ENCODE measurements at places on chromosomes 1 and 21.

GRCh38 chr1:226181996-226182714 is 4.4 kb downstream of the ACBD3 start:
- no peak for DNase-seq

DNA sequence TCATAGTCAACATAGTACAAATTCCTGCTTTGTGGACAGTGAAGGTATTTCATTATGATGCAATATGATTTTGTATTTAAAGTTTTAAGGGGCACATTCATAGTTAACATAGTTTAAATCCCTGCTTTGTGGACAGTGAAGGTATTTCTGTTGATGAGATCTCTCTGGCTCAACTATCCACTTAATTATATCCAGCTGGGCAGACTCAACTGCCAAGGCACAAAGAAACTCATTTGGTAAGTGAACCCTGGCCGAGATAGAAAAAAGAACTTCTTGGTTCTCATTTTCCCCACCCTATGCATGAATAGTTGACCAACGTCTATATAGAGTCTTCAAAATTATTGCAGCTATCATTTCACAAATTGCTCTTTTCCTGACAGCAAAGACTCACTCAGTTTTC is 1194.6 kb downstream of the NCAM2 start:
- no peak for DNase-seq

GRCh38 chr1:115729756-115730155 is 38.8 kb downstream of the CASQ2 start:
- DNase-seq, result no peak

DNA sequence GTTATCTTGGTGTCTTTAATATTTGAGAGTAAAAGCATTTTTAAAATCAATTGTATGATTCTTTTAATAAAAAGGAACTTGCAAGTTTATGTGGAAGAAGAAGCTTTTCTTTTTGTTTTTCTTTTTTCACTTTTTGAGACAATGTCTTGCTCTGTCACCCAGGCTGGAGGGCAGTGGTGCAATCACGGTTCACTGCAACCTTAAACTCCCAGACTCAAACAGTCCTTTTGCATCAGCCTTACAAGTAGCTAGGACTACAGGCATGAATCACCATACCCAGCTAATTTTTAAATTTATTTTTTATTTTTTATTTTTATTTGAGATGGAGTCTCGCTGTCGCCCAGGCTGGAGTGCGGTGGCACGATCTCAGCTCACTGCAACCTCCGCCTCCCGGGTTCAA is 34.1 kb downstream of the CMPK1 start:
- no peak for DNase-seq

GRCh38 chr1:42945164-42945563 is 13.5 kb downstream of the SLC2A1 start:
- no peak for DNase-seq

GRCh38 chr1:157844089-157844830 is 2.7 kb upstream of the CD5L start:
- no peak for DNase-seq

DNA sequence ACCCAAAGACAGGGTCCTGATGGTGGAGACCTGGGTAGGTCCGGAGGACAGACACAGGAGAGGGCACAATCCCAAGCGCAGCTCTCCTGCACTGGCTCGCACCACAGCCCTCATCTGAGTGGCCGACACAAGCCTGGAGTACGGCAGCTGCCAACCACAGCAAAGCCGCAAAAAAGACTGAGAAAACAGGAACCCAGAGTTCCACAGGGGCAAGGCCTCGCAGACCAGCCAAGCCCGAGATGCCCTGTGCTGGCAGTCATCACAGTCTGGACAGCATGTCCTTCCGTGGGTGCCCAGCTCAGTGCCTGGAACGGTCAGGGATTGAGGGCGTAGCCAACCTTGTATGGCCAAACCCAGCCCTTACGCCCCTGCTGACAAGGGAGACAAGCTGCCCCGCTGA is 11.4 kb downstream of the ZBTB48 start:
- no peak for DNase-seq

GRCh38 chr1:63173161-63173560 is 149.2 kb upstream of the FOXD3 start:
- no peak for DNase-seq

- no peak for DNase-seq
Measured at GRCh38 chr21:40324389-40324788, 457.2 kb downstream of the PCP4 start.

GRCh38 chr1:3717041-3717714 is 35.1 kb upstream of the CCDC27 start:
- no peak for DNase-seq

DNA sequence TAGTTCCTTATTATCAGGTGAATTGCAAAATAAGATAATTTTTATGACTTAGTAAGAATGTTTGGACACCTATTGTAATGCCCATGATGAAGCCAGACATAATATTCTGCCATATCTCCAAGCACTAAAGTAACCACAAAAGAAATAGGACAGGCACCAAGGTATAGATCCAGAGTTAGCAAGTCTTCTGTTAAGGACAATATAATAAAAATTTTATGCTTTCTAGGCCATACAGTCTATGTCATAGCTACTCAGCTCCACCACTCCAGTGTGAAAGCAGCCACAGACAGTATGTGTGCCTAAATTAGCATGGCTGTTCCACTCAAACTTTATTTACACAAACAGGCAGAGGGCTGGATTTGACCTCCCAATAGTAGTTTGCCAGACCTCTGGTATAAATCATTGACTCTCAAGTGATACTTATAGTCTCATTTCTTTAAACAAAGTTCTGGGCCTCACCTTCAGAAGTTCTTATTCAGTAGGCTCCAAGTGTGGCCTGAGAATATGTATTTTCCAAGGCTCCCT is 88.3 kb downstream of the SCMH1 start:
- no peak for DNase-seq

GRCh38 chr1:149916193-149916897 is 1.3 kb downstream of the SV2A start:
- no peak for DNase-seq

DNA sequence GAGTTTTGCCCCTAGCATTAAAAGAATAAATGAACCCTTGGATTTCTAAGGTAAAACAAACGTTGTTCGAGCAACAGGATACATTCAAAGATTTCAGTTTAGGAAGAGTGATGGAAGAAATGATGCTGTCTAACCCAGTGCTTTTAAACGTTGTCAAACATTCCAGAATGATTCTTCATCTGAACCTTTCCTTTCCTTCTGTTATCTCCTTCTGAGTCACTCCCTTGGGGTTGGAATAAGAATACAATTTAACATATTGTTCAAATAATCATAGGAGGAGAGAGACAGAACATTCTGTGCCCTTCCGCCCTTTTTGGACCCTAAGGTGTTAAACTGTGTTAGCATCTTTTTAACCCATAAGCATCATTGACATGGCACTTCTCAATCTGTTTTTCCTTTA is 61.1 kb upstream of the RCOR3 start:
- DNase-seq, result no peak

- DNase-seq, result no peak
Measured at GRCh38 chr1:99956755-99957154, 13.0 kb upstream of the SLC35A3 start.

DNA sequence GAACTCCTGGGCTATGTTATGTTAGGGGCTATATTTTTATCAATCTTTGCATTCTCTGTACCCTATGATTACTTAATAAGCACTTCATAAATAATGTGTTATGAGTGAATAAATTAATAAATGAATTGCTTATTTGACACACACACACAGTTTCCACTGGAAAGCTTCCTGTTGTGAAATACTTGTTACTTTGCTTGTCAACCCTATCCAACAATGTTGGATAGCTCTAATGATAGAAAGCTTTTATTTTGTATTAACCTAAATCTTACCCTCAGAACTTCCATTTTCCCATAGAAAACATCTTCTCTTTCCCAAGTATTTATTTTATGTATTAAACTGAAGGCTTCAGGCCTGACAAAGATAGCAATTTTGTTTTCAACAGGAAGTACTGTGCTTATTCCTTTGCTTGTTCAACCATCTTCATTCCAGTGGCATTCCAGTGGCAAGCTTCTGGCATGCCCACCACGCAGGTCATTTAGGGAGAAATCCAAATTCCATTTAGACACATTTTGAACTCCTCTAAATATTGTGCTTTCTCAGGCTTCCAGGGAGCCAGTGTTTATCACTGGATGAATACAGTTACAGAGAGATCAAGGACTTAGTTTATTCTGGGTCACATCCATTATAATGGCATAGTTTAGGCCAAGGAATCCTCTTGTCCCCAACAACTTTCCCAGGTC is 134.4 kb downstream of the TGFB2 start:
- no peak for DNase-seq

- DNase-seq, result no peak
Measured at GRCh38 chr1:85607126-85607920, 26.8 kb downstream of the CCN1 start.

DNA sequence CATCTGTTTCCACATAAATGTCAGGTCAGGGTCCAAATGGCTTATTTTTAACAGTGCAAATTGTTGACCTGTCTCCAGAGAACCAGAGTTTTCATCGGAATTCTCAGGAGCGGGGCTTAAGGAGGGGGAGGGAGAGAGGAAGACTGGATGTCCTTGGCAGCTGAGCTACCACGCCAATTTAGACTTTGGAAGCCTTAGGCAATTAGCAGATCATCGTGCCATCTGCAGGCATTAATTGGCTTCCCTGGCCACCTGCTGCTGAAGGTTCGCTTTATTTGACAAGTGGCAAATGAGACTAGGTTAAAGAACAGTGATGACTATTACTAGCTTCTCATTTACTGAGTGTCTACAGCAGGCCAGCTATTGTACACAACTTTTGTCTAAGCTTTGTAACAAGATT is 43.7 kb downstream of the HLX start:
- DNase-seq, result no peak

DNA sequence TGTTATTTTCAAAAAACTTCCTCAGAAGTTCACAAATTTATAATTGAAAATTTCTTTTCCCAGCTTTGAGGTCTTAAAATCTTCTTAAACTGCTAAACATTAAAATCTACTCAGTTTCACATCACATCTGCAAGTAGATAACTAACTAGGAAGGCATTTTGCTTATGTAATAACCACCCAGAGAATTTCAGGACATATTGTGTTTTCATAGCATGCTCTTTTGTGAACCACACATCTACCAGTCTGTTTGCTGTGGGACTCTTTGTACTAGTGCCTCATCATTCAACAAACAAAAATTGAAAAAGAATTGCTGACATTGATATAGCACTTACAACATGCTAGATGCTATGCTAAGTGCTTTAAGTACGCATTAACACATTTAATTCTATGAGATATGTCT is 31.6 kb upstream of the C1orf146 start:
- no peak for DNase-seq

DNA sequence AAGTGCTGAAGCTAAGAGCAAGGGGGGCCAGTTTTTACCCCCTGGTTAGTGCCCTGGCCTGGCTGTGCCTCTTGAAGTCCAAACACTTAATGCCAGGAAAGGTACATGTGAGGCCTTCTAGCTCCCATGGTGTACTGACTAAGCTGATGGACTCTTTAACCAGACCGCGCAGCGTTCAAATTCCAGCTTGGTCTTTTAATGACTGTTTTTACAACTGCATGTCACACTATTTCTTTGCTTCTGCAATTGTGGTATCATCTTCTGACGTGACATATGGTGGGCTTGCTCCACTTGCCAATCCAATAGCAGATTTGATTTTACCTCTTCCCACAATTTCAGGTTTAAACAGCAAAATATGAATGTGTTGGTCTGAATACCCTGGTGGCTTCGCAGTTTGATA is 197.3 kb downstream of the HUNK start:
- DNase-seq, result no peak

GRCh38 chr1:244192325-244192724 is 141.2 kb downstream of the ZBTB18 start:
- DNase-seq, result no peak

DNA sequence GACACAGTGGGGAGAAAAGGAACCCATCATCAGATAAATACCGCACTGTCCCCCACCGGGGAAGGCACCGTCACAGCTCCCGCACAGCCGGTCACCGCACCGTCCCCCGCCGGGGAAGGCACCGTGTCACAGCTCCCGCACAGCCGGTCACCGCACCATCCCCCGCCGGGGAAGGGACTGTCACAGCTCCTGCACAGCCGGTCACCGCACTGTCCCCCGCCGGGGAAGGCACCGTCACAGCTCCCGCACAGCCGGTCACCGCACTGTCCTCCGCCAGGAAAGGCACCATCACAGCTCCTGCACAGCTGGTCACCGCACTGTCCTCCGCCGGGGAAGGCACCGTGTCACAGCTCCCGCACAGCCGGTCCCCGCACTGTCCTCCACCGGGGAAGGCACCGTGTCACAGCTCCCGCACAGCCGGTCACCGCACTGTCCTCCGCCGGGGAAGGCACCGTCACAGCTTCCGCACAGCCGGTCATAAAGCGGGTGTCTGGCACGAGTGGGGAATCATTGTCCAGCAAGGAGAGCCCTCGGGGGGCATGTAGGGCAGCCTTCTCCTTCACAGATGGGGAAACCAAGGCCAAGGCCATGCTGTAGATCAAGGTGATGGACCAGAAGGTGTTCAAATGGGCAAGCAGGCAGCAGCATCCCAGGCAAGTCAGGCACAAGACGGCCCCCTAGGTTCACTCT is 280.1 kb downstream of the NPHP4 start:
- no peak for DNase-seq

DNA sequence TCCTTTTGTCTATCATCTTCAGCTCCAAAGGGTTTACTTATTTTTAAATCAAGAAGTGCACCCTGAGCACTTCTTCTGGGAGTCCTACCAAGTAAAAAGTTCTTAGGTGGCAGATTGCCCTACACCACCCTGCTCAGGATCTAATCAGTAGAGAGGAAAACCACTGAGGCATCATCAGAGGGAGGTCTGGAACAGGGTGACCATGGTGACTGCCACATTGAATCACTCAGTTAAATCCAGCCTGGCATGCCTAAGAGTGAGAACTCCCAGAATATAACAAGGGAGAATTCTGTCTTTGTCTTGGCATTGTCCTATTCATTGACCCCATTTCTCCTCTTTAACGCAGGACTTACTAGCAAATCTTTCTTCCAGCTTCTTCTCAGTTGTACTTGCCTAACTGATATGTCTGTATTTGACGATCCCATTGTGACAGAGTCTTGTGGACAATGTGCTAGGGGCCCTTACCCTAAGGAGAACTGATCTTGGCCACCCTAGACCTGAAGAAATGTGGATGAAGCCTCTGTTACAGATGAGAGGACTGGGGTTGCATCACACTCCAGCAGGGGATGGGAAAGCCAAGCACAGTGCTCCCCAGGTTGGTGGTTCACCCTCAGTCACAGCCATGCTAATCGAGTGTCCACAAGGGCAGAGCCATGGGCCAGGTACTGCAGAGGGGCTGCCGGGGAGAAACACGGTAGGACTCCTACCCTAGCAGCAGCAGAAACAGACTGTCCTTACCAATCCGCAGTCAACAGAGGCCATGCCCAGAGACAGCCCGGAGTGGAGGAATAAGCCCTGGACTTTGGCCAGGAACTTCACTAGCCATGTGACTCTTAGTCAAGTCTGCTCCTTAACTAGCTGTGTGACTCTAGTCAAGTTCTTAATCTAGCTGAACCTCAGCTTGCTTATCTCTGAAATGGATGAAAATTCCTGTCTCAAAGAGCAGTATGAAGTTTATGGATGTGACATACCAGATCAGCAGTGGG is 15.4 kb downstream of the PKP1 start:
- DNase-seq, result no peak

GRCh38 chr1:18572022-18572880 is 58.4 kb upstream of the PAX7 start:
- no peak for DNase-seq

GRCh38 chr1:21262293-21263051 is 27.8 kb downstream of the ECE1 start:
- DNase-seq, result no peak

- peak; percentile 39 for DNase-seq
Measured at GRCh38 chr1:116538544-116538943, 32.3 kb downstream of the CD58 start.

- DNase-seq, result no peak
Measured at GRCh38 chr1:147223740-147224615, 1.2 kb downstream of the FMO5 start.

All from activated naive CD8-positive, alpha-beta T cell treated with anti-CD3 and anti-CD28 coated beads for 36 hours (primary cell).